Cardiac muscle cell (in vitro differentiated cells and primary cell): ENCODE measurements at places on chromosomes 2 and 18. TPM values are rescaled to one million over a fixed set of nuclear protein-coding genes. Genes with fewer than 3 reads are reported as not detected.

DNA sequence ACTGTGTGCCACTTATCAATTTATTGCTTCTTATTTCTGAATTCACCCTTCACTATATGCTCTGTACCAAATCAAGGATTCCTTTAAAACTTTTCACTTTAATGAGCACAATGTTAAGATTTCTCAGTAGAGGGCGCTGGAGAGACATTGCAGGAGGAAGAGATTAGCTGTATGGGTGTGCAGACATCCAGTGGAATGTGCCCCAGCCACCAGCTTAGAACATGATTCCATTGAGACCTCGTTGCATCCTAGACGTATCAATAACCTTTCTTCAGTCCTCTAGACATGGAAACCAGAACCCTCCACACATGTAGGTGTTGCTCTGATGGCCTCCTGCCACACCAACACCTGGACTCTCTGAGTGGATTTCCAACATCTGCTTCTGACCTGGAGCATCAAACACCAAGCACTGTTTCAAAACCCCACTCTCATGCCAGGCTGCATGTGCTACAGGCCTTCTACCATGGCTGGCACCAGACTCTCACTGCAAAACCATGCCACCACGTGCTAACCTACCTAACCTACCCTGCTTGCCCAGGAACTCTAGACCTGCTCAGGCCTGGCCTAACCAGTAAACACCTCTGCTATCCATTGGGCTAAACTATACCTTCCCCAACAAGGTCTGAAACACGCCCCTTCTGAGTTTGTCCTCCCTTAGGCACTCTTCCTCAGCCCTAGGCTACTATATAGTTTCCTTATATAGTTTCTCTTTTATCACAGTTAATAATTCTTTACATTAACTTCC is 633.2 kb upstream of the PKDCC start:
- no peak overlapping the region for H3K27ac ChIP-seq
- DNase-seq = peak; percentile 47

DNA sequence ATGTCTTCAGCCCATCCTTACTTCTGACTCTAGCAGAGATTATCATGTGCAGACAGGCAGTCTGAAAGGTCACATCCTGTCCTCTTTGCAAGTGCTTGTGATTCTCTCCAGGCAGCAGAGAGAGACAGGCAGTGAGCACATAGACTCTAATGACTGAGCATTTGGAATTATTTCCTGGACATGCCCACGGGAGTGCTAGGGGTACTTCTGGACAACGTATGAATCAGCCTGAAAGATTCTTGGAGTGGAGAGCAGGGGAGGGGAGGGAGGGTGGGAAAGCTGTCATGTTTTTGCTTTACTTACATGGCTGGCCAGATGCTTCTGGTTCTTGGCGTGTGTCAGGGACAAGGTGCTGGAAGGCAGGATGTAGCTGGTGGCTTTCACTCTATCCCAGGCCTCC is 150.6 kb downstream of the RIF1 start:
- no peaks in the 10 kb centered on the region for H3K36me3 ChIP-seq
- H3K27me3 ChIP-seq = peaks cover under 1% of the 10 kb centered on the region
- peak; percentile 77 for DNase-seq
- H3K4me3 ChIP-seq = no peak overlapping the region
- peak overlapping the region; percentile 21 for H3K27ac ChIP-seq
- H3K4me1 ChIP-seq = peaks cover 6% of the 10 kb centered on the region

DNA sequence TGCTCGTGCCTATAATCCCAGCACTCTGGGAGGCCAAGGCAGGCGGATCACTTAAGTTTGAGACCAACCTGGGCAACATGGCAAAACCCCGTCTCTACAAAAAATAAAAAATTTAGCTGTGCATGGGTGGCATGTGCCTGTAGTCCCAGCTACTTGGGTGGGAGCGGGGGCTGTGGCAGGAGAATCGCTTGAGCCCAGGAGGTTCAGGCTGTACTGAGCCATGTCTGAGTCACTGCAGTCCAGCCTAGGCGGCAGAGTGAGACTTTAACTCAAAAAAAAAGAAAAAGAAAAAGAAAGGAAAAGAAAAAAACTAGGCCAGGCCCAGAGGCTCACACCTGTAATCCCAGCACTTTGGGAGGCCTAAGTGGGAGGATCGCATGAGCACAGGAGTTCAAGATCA is 30.8 kb downstream of the TWSG1 start:
- H3K4me1 ChIP-seq = no peaks in the 10 kb centered on the region
- H3K36me3 ChIP-seq = peaks cover 3% of the 10 kb centered on the region
- no peak for DNase-seq
- H3K4me3 ChIP-seq = no peak overlapping the region
- H3K27ac ChIP-seq = no peak overlapping the region
- no peaks in the 10 kb centered on the region for H3K27me3 ChIP-seq

DNA sequence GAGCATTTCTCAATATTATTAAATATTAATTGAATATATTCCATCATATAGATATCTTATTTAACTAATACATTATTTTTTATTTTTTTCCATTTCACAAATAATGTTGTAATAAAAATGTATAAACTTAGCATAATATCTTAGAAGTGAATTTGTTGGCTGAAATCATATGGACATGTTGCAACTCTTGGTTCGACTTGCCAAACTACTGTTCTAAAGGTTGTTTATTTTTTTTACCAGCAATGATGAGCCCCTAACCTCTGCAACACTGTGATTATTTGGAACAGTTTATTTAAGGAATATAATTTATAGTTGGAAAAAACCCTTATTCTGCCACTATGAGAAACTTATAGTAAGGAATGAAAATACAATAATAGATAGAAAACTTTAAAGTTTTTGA is 8.8 kb upstream of the NAB1 start:
- H3K27me3 ChIP-seq = no peaks in the 10 kb centered on the region
- H3K36me3 ChIP-seq = no peaks in the 10 kb centered on the region
- no peak overlapping the region for H3K4me3 ChIP-seq
- peaks cover 28% of the 10 kb centered on the region for H3K4me1 ChIP-seq

- no peak overlapping the region for H3K4me3 ChIP-seq
- peaks cover 17% of the 10 kb centered on the region for H3K4me1 ChIP-seq
- DNase-seq = no peak
- H3K27ac ChIP-seq = no peak overlapping the region
- H3K36me3 ChIP-seq = no peaks in the 10 kb centered on the region
- H3K27me3 ChIP-seq = no peaks in the 10 kb centered on the region
Observed at GRCh38 chr18:51400721-51401120, 203.2 kb upstream of the MEX3C start.

GRCh38 chr2:43273529-43273928 is 47.1 kb upstream of the ZFP36L2 start:
- H3K4me1 ChIP-seq = peaks cover 38% of the 10 kb centered on the region
- DNase-seq = peak; percentile 28
- H3K27me3 ChIP-seq = no peaks in the 10 kb centered on the region
- no peaks in the 10 kb centered on the region for H3K36me3 ChIP-seq

The GRP gene
- total RNA-seq = 0.42 and 1.2 TPM in 2 replicates

The MAT2A gene
- total RNA-seq = 116 and 225 TPM in 2 replicates

DNA sequence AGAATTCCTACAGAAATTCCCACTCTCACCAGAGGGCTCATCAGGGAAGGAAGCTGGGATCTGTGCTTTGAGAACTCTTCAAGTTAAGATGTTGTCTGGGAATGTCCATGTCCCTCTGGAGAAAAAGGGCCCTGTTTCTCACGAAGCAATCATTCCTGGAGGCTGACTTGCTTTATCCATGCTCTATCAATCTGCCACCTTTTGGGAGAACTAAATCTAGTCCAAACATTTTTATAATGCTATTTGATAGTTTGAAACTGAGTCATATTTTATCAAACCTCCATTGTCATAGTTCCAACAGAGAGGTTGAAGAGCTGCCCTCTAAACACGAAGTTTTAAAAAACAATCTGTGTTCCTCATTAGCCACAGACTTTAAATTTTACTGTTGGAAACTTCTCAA is 219.2 kb downstream of the MTX2 start:
- peaks cover 28% of the 10 kb centered on the region for H3K27me3 ChIP-seq
- H3K27ac ChIP-seq = no peak overlapping the region
- H3K4me3 ChIP-seq = no peak overlapping the region
- no peak for DNase-seq
- no peaks in the 10 kb centered on the region for H3K36me3 ChIP-seq
- H3K4me1 ChIP-seq = no peaks in the 10 kb centered on the region

The MPHOSPH10 gene
- 20.8 and 33.1 TPM in 2 replicates for total RNA-seq

The CFAP221 gene
- 11.0 and 12.9 TPM in 2 replicates for total RNA-seq

The APOB gene
- 0.07 and 0.15 TPM in 2 replicates for total RNA-seq

- peaks cover 15% of the 10 kb centered on the region for H3K36me3 ChIP-seq
- peaks cover 7% of the 10 kb centered on the region for H3K4me1 ChIP-seq
- H3K27ac ChIP-seq = no peak overlapping the region
- DNase-seq = no peak
Observed at GRCh38 chr2:26190369-26190768, 17.5 kb downstream of the GAREM2 start.

GRCh38 chr2:231965102-231965501 is 3.6 kb downstream of the DIS3L2 start:
- no peak for DNase-seq
- peaks cover 4% of the 10 kb centered on the region for H3K4me1 ChIP-seq
- no peaks in the 10 kb centered on the region for H3K36me3 ChIP-seq
- no peak overlapping the region for H3K27ac ChIP-seq
- H3K27me3 ChIP-seq = no peaks in the 10 kb centered on the region
- H3K4me3 ChIP-seq = no peak overlapping the region

- H3K36me3 ChIP-seq = no peaks in the 10 kb centered on the region
- DNase-seq = no peak
- H3K4me3 ChIP-seq = no peak within 1 kb of the TSS
- H3K4me1 ChIP-seq = peaks cover 12% of the 10 kb centered on the region
Observed at GRCh38 chr2:68365087-68365486, at the start of gene PLEK. Gene PLEK (plus strand): TSS chr2:68365282. CDS start chr2:68365352, 70 bp downstream.

DNA sequence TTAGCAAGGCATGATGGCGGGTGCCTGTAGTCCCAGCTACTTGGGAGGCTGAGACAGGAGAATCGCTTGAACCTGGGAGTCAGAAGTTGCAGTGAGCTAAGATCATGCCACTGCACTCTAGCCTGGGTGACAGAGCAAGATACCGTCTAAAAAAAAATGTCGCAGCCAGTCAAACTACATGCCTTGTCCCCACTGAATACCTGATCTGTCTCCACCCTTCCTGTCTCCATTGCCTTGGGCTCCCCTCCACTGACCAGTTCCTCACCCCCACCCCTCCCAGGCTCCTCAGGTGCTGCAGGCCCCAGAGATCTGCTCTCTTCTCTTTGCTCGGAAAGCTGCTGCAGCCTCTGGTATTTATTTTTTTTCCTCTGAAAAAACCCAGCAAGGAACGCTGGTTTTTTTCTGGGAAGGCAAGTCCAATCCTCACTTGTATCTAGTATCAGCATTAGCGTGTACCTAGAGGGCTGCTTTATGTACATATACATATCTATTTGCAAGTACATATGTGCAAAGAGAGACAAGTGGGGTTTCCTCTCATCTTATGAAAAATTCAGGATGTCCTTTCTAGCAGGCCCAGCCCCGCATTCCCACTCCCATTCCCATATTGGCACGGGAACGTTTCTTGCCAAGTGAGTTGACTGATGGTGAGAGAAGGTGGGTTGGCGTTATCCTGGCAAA is 4.4 kb downstream of the PSD4 start:
- DNase-seq = no peak
- no peaks in the 10 kb centered on the region for H3K27me3 ChIP-seq
- no peak overlapping the region for H3K27ac ChIP-seq

DNA sequence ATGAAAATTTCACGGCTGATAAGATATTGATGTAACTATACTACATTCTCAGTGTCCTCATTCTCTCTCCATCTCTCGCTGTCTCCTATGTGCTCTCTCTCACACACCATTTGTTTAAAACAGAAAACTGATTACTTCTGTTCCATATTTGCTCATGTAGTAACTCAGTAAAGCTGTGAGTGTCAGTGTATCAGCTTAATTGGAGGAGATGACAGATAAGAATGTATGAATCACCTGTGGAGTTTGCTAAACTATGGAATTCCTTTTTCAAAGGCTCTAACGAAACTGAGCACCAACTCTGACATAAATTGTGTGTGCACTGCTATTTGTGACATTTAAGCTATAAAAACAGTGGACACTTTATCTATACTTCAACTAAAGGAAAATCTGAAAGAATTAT is 1080.0 kb downstream of the DSC3 start:
- no peaks in the 10 kb centered on the region for H3K36me3 ChIP-seq
- H3K4me1 ChIP-seq = no peaks in the 10 kb centered on the region
- no peak overlapping the region for H3K27ac ChIP-seq

The FAM161A gene
- total RNA-seq = 3.3 and 4.5 TPM in 2 replicates

GRCh38 chr2:80568011-80568410 is 263.5 kb upstream of the LRRTM1 start:
- no peak overlapping the region for H3K27ac ChIP-seq
- no peaks in the 10 kb centered on the region for H3K36me3 ChIP-seq
- no peak for DNase-seq
- H3K4me1 ChIP-seq = no peaks in the 10 kb centered on the region
- no peaks in the 10 kb centered on the region for H3K27me3 ChIP-seq

The RAB27B gene
- total RNA-seq = 0.09 and 0.14 TPM in 2 replicates

DNA sequence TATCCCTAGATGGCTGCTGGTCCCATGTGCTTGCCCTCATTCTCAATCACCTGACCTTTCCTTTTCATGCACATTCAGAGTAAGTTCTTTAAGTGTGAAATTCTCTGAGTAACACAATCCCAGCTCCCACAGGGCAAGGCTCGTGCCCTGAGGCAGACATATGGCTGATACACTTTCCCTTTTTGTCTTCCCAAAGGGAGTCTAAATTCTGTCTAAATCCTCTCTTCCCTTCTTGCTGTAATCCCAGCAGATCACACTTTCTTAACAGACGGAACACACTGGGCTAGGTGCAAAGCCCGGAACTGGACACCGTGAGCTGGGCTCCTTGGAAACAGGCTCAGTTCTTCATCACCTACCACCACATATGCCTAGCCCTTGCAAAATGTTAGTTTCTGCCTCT is 147.6 kb downstream of the GALNT14 start:
- H3K4me1 ChIP-seq = no peaks in the 10 kb centered on the region
- H3K36me3 ChIP-seq = no peaks in the 10 kb centered on the region
- H3K27me3 ChIP-seq = no peaks in the 10 kb centered on the region
- no peak overlapping the region for H3K27ac ChIP-seq
- H3K4me3 ChIP-seq = no peak overlapping the region

- no peak overlapping the region for H3K27ac ChIP-seq
- peaks cover 23% of the 10 kb centered on the region for H3K27me3 ChIP-seq
- no peak for DNase-seq
- no peak overlapping the region for H3K4me3 ChIP-seq
- no peaks in the 10 kb centered on the region for H3K36me3 ChIP-seq
Observed at GRCh38 chr2:54947136-54947535, 103.1 kb downstream of the RTN4 start.

DNA sequence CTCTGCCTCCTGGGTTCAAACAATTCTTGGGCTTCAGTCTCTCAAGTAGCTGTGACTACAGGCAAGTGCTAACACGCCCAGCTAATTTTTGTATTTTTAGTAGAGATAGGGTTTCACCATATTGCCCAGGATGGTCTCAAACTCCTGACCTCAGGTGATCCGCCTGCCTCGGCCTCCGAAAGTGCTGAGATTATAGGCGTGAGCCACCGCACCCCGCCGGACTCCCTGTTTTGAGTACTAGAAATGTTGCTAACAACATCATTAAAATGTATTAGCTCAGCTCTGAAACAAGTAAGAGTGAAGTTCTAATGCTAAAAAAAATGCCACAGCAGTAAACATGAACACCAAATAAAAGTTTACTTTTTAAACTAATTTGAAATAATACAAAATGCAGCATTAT is 937.7 kb downstream of the CPS1 start:
- H3K27me3 ChIP-seq = no peaks in the 10 kb centered on the region
- no peaks in the 10 kb centered on the region for H3K36me3 ChIP-seq
- no peak overlapping the region for H3K4me3 ChIP-seq
- H3K4me1 ChIP-seq = no peaks in the 10 kb centered on the region
- no peak for DNase-seq
- no peak overlapping the region for H3K27ac ChIP-seq

GRCh38 chr2:106147159-106147558 is 46.9 kb downstream of the UXS1 start:
- peaks cover 15% of the 10 kb centered on the region for H3K4me1 ChIP-seq
- no peaks in the 10 kb centered on the region for H3K36me3 ChIP-seq
- no peak for DNase-seq
- H3K27me3 ChIP-seq = no peaks in the 10 kb centered on the region
- no peak overlapping the region for H3K27ac ChIP-seq
- H3K4me3 ChIP-seq = no peak overlapping the region
